ENCODE measurements at places on chromosomes 6 and 20.

- no peaks in the 10 kb centered on the region for H3K27me3 ChIP-seq
- no peaks in the 10 kb centered on the region for H3K36me3 ChIP-seq
- DNase-seq: no peak
These were observed 93.5 kb downstream of the ADGRG6 start for GRCh38 chr6:142395266-142395665.

GRCh38 chr6:138673346-138674014, 100.1 kb upstream of the CCDC28A start:
- H3K4me3 ChIP-seq: no peak overlapping the region
- H3K27ac ChIP-seq: no peak overlapping the region
- H3K4me1 ChIP-seq: no peaks in the 10 kb centered on the region
- no peak for DNase-seq
- no peaks in the 10 kb centered on the region for H3K36me3 ChIP-seq
- H3K27me3 ChIP-seq: no peaks in the 10 kb centered on the region

DNA sequence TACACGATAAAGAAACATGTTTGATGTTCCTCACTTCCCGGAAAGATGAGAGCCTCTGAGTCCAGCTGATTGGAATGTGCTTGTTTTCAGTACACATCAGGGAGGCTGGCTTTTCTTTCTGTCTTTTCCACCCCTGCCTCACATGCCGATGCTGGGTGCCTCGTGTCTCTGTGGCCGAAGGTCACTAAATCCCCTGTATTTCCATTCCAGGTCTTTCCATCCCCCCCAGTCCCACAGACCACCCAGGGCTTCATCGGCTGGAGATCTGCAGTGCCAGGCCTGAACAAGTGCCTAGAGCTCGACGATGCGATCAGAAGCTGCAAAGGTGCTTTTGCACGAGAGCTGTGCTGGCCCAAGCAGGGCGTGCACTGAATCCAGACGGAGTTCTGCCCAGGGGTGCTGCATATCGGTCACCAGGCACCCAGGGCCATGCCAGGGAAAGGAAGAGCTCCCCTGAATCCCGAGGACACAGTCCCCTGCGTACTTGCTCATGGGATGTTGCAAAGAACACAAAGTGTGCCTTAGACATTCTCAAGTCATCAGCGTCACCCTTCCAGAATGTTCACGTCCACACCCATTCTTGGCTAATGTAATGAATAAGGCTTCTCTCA, 67.9 kb downstream of the ANKRD60 start:
- no peak overlapping the region for H3K4me3 ChIP-seq
- no peaks in the 10 kb centered on the region for H3K36me3 ChIP-seq
- H3K27ac ChIP-seq: no peak overlapping the region
- H3K27me3 ChIP-seq: no peaks in the 10 kb centered on the region

GRCh38 chr6:161246725-161247124, 27.1 kb downstream of the AGPAT4 start:
- no peak overlapping the region for H3K27ac ChIP-seq
- H3K27me3 ChIP-seq: no peaks in the 10 kb centered on the region
- H3K4me3 ChIP-seq: no peak overlapping the region
- H3K4me1 ChIP-seq: no peaks in the 10 kb centered on the region

GRCh38 chr6:621931-622330, 35.0 kb downstream of the HUS1B start:
- H3K27ac ChIP-seq: no peak overlapping the region
- H3K4me3 ChIP-seq: no peak overlapping the region
- H3K36me3 ChIP-seq: no peaks in the 10 kb centered on the region
- H3K4me1 ChIP-seq: no peaks in the 10 kb centered on the region

GRCh38 chr6:36131511-36132245, 1.4 kb downstream of the MAPK13 start:
- no peak overlapping the region for H3K4me3 ChIP-seq
- H3K27me3 ChIP-seq: no peaks in the 10 kb centered on the region
- DNase-seq: peak; percentile 63
- H3K27ac ChIP-seq: peak overlapping the region; percentile 96
- no peaks in the 10 kb centered on the region for H3K36me3 ChIP-seq

- no peaks in the 10 kb centered on the region for H3K27me3 ChIP-seq
- H3K4me1 ChIP-seq: peaks cover 10% of the 10 kb centered on the region
- no peaks in the 10 kb centered on the region for H3K36me3 ChIP-seq
- H3K4me3 ChIP-seq: no peak overlapping the region
- no peak for DNase-seq
These were observed 4.1 kb downstream of the MTRES1 start for GRCh38 chr6:107032051-107032450.

- no peak for DNase-seq
- no peaks in the 10 kb centered on the region for H3K36me3 ChIP-seq
- H3K27ac ChIP-seq: no peak overlapping the region
- no peaks in the 10 kb centered on the region for H3K4me1 ChIP-seq
- H3K27me3 ChIP-seq: peaks cover 14% of the 10 kb centered on the region
These were observed 11.2 kb upstream of the BHLHE23 start for GRCh38 chr20:63017826-63018411.

GRCh38 chr6:155253337-155253736, 10.5 kb upstream of the CLDN20 start:
- no peak overlapping the region for H3K27ac ChIP-seq
- H3K4me1 ChIP-seq: no peaks in the 10 kb centered on the region
- H3K27me3 ChIP-seq: no peaks in the 10 kb centered on the region
- H3K4me3 ChIP-seq: no peak overlapping the region

DNA sequence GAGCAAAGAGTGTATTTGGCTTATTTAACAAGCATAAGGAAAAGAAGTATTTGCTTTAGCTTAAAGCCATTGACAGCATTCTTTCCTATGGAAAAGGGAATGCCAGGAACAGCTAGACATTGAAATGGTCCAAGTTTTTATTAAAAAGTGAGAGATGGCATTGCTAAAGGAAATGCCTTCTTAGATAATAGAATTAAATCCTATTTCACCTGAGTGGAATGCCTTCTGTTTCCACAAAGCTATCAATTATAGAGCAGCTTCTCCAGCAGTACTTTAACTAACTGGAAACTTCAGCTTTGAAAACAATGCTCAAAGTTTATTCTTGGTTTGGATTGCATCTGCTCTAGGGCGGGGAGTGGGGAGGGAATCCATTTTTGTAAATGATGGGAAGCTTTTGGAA, 85.1 kb upstream of the CNKSR3 start:
- no peaks in the 10 kb centered on the region for H3K27me3 ChIP-seq
- DNase-seq: no peak
- H3K4me1 ChIP-seq: no peaks in the 10 kb centered on the region
- no peak overlapping the region for H3K4me3 ChIP-seq
- H3K36me3 ChIP-seq: no peaks in the 10 kb centered on the region

DNA sequence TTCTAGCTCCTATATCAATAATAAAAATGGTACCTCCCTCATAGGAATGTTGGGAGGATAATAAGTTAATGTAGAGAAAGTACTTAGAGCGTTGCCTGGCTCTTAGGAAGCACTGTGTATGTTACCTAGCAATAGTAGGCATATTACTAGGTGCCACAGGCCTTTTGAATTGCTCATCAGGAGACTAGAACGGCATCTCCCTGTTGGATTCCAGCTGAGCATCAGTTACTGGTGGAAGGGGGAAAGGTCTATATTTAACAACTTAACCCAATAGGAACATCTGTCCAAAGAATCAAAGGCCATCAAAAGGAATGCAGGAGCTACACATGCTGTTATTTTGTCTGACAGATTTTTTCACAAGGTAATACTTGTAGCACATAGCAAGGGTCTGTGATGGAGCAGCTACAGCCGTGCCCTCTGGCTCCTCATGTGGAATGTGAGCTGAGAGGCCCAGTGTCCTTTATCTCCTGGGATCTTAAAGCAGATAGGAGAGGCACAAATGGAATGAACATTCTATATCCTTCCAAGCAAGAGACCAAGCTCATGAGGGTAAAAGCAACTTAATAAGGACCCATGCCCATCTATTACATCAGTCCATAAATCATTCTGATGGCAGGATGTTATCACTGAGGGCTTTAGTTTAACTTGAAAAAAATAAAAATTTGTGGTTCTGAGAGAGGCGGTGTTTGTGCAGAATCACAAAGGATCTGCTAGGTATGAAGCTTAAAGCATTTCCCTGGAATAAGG, 184.9 kb upstream of the LAMP5 start:
- no peak overlapping the region for H3K27ac ChIP-seq
- no peaks in the 10 kb centered on the region for H3K27me3 ChIP-seq
- H3K4me3 ChIP-seq: no peak overlapping the region

DNA sequence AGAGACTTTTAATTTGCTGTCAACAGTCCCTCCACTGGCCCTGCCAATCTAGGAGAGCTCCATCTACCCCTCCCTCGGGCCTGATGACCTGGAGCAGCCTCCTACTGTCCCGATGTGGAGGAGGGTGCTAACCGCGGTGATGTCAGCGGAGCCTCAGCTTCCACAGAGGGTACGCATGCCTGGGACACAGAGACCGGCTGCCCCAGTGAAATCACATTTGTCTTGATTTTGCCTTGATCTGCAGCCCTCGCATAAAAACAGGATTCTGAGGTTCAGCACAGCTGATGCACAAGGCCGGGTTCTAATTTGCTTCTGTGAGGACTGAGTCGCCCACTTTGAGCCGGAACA, 77.6 kb downstream of the STK35 start:
- DNase-seq: no peak
- H3K4me1 ChIP-seq: no peaks in the 10 kb centered on the region
- no peaks in the 10 kb centered on the region for H3K27me3 ChIP-seq
- H3K4me3 ChIP-seq: no peak overlapping the region

DNA sequence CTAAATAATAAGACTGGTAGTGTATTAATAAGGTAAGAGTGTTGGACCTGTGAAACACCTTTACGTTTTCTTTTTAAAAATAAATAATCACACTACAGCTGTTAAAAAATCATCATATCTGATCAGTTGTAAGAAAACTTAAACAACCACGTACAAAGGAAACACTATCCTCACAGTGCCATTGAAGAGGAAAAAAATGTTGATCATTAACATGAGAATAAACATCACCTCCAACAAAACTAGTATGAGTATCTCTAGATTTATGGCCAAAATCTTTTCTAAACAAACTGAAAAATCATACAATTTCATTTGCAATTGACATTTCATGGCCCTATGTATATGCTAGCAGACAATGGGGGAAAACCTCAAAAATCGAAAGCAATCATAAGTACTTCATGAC, 590 bp downstream of the EYS start:
- H3K4me3 ChIP-seq: no peak overlapping the region
- no peaks in the 10 kb centered on the region for H3K27me3 ChIP-seq
- H3K27ac ChIP-seq: no peak overlapping the region
- H3K4me1 ChIP-seq: no peaks in the 10 kb centered on the region

- no peaks in the 10 kb centered on the region for H3K4me1 ChIP-seq
- no peak for DNase-seq
- H3K4me3 ChIP-seq: no peak overlapping the region
- H3K27me3 ChIP-seq: no peaks in the 10 kb centered on the region
- no peaks in the 10 kb centered on the region for H3K36me3 ChIP-seq
These were observed 187.7 kb downstream of the SOD2 start for GRCh38 chr6:159505140-159505922.

- peak overlapping the region; percentile 35 for H3K27ac ChIP-seq
- no peaks in the 10 kb centered on the region for H3K27me3 ChIP-seq
- peak; percentile 62 for DNase-seq
These were observed 54.6 kb downstream of the LYRM4 start for GRCh38 chr6:5205877-5206850.

GRCh38 chr20:31833931-31834521, 11.4 kb downstream of the FOXS1 start:
- H3K27me3 ChIP-seq: no peaks in the 10 kb centered on the region
- H3K27ac ChIP-seq: no peak overlapping the region
- H3K36me3 ChIP-seq: no peaks in the 10 kb centered on the region
- no peak for DNase-seq

DNA sequence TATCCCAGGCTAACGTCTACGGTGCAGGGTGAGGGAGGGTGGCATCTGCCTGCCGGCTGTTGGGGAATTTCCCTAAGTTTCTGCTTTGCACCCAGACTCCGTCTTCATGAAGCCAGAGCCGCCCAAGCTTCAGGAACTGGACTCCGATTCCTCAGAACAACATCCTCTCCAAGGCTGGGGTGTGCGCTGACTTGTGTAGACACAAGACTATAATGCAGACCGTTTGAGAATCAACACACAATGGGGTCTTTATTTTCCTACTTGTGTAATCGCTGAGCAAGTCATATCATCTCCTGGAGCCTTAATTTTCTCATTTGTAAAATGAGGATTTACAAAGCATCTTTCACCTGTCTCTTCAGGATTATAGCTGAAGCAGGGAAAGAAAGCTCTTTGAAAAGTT, 160.5 kb upstream of the AGPAT4 start:
- H3K36me3 ChIP-seq: no peaks in the 10 kb centered on the region
- no peak for DNase-seq
- H3K27me3 ChIP-seq: no peaks in the 10 kb centered on the region
- H3K27ac ChIP-seq: peak overlapping the region; percentile 55

- DNase-seq: no peak
- no peak overlapping the region for H3K4me3 ChIP-seq
- H3K27me3 ChIP-seq: no peaks in the 10 kb centered on the region
- H3K27ac ChIP-seq: no peak overlapping the region
These were observed 101.1 kb upstream of the CLDN20 start for GRCh38 chr6:155162682-155163081.

Measured in upper lobe of left lung (tissue), 6 donors.